CMK (cell line): ENCODE measurements at places on chromosomes 4 and X.

DNA sequence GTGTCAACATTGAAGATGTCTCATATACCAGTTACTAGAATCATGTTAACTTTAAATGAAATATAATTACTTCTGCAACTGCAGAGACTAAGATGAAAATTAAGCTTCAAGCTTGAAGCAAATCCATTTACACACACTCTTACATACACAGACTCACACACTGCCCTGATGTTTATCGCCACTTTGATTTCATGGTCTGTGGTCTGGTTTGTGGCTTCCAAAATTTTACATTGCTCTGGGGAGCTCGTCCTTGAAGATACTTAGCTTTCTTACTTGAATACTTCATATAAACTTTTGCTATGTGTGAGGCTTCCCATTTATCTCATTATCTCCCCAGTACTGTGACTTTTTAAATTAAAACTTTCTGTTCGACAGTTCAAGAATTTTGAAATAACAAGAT, 35.8 kb downstream of the ARHGEF38 start:
- no peak for DNase-seq

DNA sequence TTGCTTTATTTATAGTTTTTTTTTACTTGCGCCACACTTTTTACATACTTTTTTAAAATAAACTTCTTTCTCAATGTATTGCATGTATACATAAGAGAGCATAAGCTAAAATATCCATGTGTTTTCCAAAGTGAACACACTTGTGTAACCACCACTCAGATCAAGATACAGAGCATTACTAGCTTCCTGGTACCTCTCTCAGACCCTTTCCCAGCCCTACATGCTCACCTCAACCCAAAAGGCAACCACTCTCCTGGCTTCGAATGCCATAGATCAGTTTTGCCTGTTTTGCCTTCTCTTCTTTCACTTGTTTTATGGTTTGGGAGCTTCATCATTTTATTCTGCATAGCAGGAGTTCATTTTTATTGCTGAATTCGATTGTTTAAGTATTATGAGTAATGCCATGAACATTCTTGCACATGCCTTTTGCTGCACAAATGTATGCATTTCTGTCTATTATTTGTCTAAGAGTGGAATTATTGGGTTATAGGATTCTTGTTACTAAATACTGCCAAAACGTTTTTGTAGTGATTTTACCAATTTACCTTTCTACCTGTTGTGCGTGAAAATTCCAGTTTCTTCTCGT, 45.9 kb upstream of the NUDT6 start:
- DNase-seq: no peak

- no peak for DNase-seq
Measured at GRCh38 chr4:20687864-20688263, 12.4 kb upstream of the PACRGL start.

- no peak for DNase-seq
Measured at GRCh38 chr4:95049551-95050233, 291.9 kb downstream of the BMPR1B start.

GRCh38 chrX:38612281-38612680, 50.9 kb downstream of the TSPAN7 start:
- DNase-seq: no peak

- DNase-seq: no peak
Measured at GRCh38 chrX:30312858-30313257, 3.7 kb upstream of the NR0B1 start.

- DNase-seq: no peak
Measured at GRCh38 chrX:122504026-122504425, 680.1 kb upstream of the GRIA3 start.

- no peak for DNase-seq
Measured at GRCh38 chr4:183823434-183823833, 81.7 kb upstream of the STOX2 start.

- DNase-seq: no peak
Measured at GRCh38 chr4:112751447-112751846, 114.5 kb downstream of the LARP7 start.

GRCh38 chr4:3485011-3485791, 22.1 kb downstream of the DOK7 start:
- peak; percentile 71 for DNase-seq

DNA sequence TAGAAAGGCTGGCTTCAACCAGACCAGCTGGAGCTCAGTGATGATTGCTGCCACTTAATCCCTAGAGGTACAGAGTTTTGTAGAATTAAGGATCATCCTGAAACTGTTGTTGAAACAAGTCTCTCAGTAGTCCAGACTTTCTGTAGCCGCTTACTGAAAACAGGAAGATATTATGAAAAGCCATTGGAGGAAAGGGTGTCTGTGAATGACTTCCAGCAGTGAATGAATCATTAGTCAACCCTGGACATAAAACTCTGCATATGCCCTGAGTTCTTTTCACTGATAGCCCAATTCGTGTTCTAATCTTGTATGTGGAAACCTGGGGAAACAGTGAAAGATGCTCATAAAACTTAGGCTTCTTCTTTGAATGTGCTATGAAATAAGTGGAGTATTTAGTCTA, 14.8 kb downstream of the HOPX start:
- no peak for DNase-seq

DNA sequence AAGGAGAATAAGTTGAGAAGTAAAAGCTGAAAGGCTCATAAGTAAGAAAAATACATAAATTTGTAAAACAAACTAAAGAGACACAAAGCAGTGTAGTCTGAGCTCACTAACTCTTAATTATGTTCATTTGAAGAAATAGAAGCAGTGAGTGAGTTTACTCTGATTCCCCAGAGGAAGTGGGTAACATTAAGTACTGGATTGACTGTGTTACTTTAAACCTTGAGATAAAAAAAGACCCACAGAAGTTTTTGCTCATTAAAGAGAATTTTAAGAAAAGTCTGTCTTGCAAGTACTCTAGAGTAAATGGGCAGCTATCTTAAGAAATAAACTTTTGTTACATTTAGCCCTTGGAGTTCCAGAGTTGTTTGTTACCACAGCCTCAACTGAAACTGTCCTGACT, 2466.9 kb downstream of the PCDH7 start:
- no peak for DNase-seq

- DNase-seq: no peak
Measured at GRCh38 chr4:148810461-148810860, 368.2 kb upstream of the NR3C2 start.

DNA sequence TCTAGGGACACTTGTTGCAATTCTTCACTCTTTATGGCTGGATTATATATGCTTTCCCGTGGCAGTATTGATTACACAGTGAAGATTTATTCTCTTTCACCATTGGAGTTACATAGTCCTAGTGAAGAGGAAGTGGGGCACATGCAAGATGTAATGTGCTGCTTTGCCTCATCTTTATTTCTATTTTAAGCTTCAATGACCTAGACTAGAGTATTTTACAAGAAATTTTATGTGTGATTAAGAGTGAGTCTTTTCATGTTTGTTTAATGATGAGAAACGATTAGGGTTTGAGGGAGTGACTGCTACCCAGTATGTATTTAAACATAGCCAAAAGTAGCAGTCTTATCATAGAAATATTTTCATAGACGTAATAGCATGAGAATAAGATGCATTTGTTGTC, 30.8 kb downstream of the DIAPH2 start:
- DNase-seq: no peak

- DNase-seq: no peak
Measured at GRCh38 chr4:106277140-106277675, 38.8 kb downstream of the TBCK start.

DNA sequence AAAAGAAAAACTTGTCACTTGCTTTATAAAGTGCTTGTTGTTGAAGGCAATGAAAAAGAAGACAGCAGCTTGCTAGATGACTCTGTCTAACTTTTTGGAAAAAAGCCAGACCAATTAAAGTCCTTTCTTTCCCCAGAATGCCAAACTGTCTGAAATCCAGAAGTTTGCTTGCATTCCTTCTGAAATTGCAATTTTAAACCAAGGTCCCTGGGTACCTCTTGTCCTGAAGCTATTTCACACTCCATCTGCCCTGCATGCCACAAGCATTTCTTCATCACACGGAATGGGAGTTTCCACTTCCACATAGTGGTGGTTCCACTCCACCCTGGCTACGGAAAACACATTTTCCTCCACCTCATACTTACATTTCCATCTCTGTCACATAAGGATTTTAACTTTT, 101.0 kb downstream of the PAPSS1 start:
- DNase-seq: no peak

DNA sequence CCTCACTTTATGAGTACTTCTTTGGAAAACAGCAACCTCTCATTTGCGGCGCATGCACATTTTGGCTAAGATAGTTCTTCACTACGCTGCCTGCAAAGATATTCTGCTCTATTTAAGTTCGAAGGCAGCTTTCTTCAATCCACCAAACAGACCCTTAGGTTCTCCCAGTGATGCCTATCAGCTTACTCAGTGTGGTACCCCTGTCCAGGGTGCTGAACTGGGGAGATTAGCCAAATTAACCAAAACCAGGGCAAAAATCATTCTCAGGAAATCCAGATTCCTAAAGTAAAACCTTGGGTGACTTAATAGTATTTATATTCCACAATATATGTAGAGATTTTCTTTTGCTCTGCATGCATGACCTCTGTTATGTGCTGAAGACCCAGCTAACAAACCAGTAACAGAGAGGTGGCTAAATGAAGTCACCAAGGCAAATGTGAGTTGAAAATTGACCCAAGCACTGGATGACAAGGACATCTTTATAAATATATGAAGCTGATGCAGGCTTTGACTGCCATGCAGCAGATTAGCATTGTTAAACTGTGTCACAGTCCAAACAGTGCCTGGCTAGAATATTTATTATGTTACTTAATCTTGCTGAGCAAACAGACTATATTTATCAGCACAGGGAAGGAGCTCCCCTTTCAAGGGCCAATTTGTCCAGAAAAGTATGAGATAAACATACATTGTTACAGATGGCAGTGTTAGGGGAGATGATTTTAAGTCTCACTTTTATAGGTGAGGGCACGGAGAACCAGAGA, 418.2 kb downstream of the STIM2 start:
- DNase-seq: no peak

- no peak for DNase-seq
Measured at GRCh38 chr4:118381902-118382301, 29.1 kb upstream of the PRSS12 start.

DNA sequence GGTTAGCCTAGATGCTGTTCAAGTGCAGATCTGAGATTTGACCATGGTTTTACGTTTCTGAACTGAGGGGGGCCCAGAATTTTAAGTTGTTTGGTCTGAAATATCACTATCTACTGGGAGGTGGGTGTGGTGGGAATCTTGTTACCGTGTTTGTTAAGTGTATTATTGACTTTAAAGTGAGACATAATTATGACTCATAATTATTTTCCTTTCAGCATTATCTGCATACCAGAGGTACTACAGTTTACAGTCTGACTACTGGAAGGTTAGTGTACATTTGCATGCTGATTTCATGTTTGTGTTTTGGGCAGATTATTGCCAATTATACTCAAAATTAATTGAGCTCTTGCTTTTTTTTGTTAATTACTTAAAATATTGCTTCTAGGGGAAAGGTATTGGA, 101.5 kb downstream of the KDM6A start:
- no peak for DNase-seq
